ENCODE measurements at places on chromosomes 4 and X. TPM values are rescaled to one million over a fixed set of nuclear protein-coding genes. Genes with fewer than 3 reads are reported as not detected.

The NUDT9 gene
- 73.0 TPM for polyA plus RNA-seq

The SLC49A3 gene
- 3.7 TPM for polyA plus RNA-seq

The BEND4 gene
- polyA plus RNA-seq = 1.7 TPM

The FRMD7 gene
- 1.3 TPM for polyA plus RNA-seq

The GRIA2 gene
- 2.4 TPM for polyA plus RNA-seq

The NDST3 gene
- 4.5 TPM for polyA plus RNA-seq

The GPM6B gene
- polyA plus RNA-seq = 21.5 TPM

The ADGRL3 gene
- 31.1 TPM for polyA plus RNA-seq

The ENPP6 gene
- polyA plus RNA-seq = 9.2 TPM

The GPR143 gene
- 15.9 TPM for polyA plus RNA-seq

The TKTL2 gene
- not detected for polyA plus RNA-seq

The ELF2 gene
- polyA plus RNA-seq = 73.0 TPM

The NCBP2L gene
- polyA plus RNA-seq = not detected

The SULT1E1 gene
- polyA plus RNA-seq = 585 TPM

The EDA gene
- 7.0 TPM for polyA plus RNA-seq

The KLB gene
- polyA plus RNA-seq = 0.27 TPM

- DNase-seq = no peak
Measured at GRCh38 chrX:150224676-150225075, 138.4 kb upstream of the MAMLD1 start.

DNA sequence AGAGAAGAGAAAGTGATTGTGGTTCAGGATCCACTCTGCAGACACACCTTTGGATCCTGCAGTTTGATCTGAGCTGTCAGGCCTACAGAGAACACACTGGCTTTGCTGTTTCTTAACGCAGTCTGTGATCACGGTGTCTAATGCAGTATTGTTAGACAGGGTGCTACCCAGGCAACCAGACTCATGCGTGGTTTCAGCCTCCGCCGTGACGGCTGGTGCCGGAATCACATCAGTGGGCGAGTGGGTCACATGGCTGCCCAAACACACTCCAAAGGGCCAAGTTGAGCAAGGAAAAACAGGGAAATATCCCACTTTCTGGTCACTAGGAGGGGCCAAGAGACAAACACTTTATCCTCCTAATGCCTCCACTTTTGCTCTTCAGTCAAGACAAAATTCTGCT, 27.5 kb downstream of the CCDC149 start:
- no peak for DNase-seq

DNA sequence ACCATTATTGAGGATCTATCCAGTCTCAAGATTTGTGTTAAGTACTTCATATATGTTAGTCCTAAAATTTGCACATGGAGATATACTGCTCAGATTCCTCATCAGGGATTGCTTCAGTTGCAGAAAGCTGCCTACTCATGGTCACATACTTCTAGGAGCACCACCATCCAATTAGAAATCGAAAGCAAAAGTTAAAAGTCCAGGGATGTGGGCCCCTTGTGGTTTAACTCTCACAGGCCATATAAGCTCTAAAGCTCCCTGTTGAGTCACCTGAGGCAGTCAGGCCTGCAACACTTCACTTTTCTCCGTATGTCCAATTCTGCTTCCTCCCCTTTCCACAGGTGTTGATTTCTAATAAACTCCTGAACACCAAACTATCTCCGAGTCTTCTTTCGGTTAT, 84.2 kb downstream of the CNOT6L start:
- DNase-seq = no peak

DNA sequence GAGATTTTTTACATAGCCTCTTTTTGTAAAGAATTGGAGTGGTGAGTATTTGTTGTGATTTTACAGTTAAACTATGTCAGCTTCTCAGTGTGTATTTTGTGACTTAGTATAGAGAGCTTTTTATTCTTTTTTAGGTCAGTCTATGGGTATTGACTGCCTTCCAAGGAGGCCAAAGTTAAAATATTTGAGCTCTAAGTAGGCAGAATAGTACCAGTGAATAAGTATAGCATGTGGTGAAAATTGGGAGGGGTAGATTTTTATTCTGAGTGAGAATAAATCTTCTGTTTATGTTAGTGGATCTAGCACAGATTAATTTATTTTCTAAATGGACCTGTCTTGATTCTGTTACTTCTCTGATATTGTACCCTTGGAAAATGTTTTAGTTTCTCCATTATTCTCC, 37.5 kb downstream of the HERC3 start:
- no peak for DNase-seq

DNA sequence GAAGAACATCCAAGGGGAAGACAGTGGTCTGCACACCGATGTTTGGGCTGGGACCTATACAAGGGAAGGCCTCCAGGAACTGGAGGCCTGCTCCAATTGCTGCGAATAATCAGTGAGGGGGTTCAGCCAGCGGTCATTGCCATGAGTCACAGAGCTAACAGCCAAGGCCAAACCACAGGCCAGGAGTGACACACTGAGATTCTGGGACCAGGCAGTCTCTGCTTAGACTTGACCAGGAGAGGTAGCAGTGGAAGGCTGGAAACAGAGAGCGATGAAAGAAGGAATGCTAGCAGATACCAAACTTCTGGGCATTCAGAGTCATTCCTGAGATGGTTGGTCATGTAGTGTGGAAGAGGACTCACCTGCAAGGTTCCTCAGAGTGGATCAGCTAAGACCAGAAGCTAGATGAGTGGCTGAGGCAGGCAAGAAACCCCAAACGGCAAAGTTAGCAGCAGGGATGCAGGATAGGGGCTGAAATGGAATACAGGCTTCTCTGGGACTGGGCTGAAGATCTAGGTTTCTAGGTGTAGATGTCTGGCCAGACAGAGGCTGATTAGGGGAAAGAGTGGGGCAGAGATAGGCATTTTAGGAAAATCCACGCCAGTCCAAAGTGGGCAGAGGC, 54.7 kb downstream of the CNGA2 start:
- DNase-seq = no peak

DNA sequence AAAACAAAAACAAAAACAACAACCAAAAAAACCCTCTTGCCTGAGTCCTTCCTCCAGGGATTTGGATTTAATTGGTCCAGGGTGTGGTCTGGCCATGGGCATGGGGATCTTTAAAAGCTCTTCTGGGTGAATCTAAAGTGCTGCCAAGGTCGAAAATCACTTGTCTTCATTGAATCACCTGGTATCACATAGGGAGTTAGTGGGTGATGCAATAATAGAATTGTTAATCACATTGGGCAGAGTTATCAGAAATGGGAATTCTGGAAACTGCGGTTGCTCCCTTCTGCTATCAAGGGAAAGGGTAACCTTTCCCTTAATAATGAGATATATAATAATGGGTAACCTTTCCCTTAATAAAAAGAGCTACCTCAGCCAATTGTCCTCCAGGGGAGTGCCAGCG, 267.9 kb upstream of the KLF3 start:
- DNase-seq = no peak

DNA sequence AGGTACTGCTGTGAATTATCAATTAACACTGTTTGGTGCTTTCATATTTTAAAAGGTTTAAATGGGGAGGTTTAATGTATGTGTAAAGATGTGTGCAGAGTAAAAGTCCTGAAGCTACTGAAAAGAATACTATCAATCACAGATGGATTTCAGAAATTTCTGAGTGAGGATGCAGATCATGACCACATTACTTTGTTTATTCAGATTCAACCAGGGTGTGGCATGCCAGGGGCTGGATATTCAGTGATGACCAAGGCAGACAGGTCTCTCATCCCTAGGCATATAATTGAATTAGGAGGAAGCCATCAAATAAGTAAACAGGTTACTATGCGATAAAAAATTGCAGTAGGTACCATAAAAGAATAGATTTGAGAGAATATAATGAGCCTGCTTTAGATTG, 28.0 kb upstream of the ANKRD50 start:
- no peak for DNase-seq

GRCh38 chrX:129830494-129830893, 13.2 kb downstream of the ZDHHC9 start:
- no peak for DNase-seq

DNA sequence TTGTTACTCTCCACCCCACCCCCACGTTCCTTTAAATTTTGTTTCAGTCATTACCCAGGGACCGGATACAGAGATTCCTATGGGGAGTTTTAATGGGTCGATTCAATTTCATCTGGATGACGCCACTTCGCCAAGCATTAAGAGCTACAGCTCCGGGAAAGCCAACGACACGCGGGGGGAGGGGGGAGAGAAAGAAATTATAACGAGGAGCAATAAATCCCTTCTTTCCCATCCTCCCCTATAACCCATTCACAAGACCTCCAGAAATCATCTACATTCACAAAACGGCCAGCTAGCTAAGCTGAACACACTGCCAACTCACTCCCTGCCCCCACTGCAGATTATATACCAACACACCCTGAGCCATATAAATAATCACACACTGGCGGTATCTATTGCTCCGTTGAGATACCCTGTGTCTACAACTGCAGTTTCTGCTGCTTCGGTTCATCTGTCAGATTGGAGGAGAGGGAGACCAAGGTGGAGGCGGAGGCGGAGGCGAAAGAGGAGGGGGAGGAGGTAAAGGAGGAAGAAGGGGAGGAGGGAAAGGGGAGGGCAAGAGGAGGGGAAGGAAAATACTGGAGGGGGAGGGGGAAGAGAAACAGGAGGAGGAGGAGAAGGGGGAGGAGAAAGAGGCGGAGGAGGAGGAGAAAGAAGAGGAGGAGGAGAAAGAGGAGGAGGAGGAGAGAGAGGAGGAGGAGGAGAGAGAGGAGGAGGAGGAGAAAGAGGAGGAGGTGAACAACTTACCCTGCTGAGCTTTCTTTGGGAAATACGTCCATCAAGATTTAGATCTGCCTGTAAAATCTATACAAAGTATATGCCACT, 113.9 kb upstream of the VAMP7 start:
- DNase-seq = peak; percentile 68

- no peak for DNase-seq
Measured at GRCh38 chrX:136386826-136387225, 86.1 kb downstream of the ADGRG4 start.

DNA sequence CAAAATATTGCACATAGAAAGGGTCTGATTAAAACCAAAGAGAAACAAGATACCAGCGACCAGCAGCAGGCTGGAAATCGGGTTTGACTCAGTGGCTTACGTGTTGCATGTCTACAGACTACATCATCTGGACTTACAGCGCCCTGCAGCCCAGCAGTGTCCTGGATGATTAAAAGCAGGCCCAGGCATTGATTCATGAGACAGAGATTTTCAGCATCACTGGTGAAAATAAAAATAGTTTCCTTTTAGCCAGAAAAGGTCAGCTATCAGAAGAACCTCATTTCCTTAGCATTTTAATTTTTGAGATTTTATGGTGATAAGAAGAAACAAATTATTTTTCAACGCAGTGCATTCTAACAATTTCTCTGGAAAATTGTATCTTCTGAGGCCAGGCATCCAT, 190.6 kb downstream of the PTTG2 start:
- no peak for DNase-seq

GRCh38 chrX:110213183-110213582, 104.7 kb downstream of the AMMECR1 start:
- no peak for DNase-seq

DNA sequence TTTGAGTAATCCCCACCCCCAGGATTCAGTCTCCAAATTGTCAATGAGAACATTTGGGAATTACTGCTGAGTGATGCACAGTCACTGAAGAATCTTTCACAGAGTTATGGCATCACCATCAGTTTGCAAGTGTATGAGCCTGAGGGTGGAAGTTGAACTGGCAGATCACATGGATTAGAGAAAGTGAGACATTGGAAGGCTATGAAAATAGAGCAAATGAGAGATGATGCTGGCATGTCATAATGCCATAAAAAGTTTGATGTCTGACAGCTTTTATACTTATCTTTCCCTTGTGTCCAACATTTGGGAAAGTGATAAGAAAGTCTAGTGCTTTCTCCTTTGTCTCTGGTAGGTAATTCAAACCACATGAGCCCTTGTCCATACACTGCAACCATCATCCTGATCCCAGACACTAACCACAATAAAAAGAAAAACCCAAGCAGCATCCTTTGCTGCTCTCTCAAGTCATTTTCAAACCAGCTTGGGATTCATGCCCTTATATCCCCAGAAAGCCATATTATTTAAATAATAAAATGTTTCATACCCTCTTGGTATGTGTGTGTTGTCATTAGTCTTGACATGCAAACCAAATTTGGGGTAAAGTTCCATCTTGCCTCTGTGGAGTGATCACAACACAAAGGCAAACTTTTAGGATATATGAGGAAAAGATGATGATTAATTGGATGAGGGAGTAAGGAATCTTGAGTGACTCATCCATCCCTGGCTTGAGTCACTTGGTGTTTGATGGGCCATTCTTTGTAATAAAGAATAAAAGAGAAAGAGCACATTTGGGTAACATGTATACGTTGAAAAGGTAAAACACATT, 438.9 kb downstream of the GRXCR1 start:
- no peak for DNase-seq

DNA sequence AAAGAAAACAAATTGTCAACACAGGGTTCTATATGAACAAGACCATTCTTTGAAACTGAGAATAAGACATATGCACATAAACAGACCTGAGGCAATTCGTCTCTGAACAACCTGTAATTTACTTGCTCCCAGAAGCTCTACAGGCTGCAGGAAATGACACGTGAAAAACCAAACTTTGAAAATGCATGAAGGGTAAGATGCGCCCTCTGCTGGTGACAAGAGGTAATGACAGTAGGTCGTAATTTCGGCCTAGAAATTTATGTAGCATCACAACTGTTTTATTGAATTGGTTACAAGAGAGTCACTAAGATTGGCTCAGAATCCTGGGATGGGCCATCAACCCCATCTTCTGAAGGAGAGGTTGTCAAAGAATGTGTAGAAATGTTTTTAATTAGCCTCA, 276.5 kb downstream of the PPP4R3C start:
- DNase-seq = no peak

GRCh38 chr4:162350331-162350730, 186.5 kb upstream of the FSTL5 start:
- no peak for DNase-seq

GRCh38 chr4:185744488-185744862, 67.5 kb downstream of the SORBS2 start:
- DNase-seq = no peak

- DNase-seq = peak; percentile 28
Measured at GRCh38 chrX:68511255-68511654, 12.4 kb downstream of the YIPF6 start.

DNA sequence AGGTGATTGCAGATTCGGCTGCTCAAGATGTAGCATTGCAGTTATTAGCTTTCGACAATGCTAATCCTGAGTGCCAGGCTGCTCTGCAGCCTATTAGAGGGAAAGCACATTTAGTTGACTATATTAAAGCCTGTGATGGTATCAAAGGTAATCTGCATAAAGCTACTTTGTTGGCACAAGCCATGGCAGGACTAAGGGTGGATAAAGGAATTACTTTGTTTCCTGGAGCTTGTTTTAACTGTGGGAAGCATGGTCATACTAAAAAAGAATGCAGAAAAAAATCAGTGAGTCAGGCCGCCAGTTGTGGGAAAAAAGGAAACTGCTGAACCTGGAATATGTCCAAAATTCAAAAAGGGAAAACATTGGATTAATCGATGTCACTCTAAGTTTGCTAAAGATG, 154.9 kb upstream of the TECRL start:
- no peak for DNase-seq

- DNase-seq = no peak
Measured at GRCh38 chr4:17058916-17059741, 160.7 kb upstream of the LDB2 start.

DNA sequence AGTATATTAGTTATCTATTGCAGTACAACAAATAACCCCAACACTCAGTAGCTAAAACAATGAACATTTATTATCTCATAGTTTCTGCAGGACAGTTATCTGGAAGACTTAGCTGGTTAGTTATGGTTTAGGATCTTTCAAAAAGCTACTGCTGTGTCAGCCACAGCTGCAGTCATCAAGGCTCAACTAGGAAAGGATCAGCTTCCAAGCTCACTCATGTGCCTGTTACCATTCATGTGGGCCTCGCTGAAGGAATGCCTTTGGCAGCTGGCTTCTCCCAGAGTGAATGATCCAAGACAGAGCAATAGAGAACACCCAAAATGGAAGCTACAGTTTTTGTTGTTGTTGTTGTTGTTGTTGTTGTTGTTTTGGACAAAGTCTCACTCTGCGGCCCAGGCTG, 13.5 kb upstream of the PRSS48 start:
- no peak for DNase-seq
